Stimulated activated CD8-positive, alpha-beta memory T cell treated with anti-CD3 and anti-CD28 coated beads, Interleukin-4, amount 100 ng/mL, for 48 hours (primary cell): ENCODE measurements at places on chromosomes 4 and X.

GRCh38 chrX:46710425-46710824 lies 48.5 kb downstream of the SLC9A7 start:
- no peak for DNase-seq

DNA sequence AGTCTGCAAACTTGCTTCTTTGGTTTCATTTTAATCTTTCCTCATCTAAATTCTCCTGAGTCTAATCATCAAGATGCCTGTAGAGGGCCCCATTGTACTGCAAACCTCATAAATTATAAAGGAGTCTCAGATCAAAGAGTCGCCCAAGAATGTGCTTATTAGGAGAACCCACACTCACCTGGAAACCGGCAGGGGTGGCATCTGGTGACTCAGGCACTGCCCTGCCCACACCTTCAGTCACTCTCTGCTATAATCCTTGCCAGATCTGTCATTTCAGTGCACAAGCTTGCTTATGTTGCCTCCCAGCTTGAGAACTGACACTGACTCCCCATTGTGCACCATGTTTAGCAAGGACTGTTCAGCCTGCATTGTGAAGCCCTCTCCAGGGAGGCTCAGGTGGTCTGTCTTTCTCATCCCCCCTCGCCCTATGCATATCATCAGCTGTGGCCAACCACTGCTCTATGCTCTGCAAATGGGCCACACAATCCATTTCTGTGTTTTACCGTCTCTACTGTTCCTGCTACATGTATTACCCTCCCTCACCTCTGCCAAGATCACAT lies 12.4 kb downstream of the EPGN start:
- DNase-seq, result peak; percentile 27

DNA sequence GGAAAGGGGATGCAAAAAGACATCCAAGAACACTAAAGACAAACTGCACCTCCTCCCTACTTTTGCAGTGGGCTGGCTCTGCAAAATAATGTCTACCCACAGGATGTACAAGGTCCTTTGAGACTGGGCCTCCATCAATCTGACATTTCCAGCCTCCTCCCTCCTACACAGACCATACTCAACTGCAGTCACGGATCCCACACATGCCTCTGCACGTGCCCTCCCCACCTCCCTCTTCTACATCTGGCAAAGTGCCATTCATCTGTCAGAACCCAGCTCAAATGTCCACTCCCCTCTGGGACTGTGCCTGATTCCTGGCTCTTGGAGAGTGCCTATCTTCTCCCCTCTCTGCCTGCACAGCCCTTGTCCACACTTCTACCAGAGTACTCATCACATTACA lies 50.3 kb downstream of the CHRDL1 start:
- no peak for DNase-seq

GRCh38 chr4:181908168-181908567 lies 335.0 kb upstream of the TENM3 start:
- DNase-seq, result no peak

DNA sequence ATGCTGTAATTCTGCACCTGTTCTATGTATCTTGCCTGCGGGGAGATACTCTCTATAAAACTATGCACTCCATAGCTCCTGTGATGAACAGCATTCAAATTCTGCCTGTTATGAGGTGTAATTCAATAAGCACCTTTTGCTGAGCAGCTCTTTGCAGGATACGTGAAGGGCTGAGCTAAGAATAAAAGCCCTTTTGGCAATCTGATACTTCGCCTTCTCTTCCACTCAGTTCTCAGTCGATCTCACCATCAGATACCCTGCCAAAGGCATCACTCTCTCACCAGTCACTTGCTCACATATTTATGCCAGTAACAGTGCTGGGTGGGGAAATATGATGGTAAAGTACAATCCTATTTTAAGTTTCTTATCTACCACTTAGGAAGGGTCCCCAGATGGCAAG lies 67.2 kb downstream of the RPS3A start:
- DNase-seq, result no peak

DNA sequence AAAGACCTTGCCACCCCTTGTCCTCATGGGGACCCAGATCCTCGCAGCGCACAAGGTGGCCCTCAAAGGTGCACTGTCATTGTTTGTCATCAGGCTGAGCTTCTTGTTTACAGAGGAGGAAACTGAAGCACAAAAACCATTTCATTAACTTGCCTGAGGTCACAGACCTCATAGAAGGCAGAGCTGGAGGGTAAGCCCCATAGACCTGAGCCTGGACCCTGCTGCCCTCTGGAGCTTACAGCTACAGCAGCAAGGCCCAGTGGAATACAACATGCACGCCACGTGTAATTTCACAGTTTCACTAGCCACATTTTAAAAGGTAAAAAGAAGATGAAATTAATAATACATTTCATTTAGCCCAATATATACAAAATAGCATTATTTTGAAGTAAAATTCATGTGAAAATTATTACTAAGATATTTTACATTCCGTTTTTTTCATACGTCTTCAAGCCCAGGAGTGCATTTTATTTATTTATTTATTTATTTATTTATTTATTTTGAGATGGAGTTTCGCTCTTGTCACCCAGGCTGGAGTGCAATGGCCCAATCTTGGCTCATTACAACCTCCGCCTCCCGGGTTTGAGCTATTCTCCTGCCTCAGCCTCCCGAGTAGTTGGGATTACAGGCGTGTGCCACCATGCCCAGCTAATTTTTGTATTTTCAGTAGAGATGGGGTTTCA lies 8.8 kb downstream of the JAKMIP1 start:
- DNase-seq, result no peak

DNA sequence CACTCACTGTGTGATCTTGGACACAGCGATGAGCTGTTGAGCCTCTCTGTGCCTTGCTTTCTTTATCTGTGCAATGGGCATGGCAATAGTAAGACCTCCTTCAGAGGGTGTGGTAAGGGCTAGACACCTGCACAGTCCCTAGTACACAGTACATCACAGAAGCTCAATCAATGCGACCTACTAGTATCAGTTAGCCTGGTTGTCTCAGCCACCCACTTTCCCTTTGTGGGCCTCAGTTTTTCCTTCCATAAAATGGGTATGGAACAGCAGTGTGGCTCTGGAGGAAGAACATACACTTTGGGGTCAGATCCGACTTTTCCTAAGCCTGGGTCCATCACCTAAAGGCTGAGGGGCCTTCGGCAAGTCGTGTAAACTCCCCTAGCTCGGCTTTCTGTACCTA lies 3.5 kb upstream of the HTRA3 start:
- no peak for DNase-seq
